NCI-H187 (cell line): ENCODE measurements at places on chromosomes 2 and 18.

DNA sequence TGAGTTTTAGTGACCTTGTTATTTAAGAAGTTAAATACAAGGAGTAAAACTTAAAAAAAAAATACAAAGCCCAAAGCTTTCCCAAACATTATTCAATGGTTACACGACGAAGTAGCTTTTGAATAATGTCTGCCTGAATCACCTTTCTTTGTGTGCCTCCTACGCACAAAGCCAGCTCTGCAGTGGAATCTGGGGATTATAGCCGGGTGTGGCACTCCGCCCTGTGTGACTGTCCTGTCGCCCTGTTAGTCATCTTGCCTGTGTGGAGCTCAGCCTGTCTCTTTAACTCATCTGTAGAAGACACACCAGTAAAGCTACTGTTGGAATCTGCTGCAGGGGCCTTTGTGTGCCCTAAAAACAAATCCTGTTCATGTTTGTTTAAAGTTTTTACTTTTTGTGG is 79.4 kb upstream of the TCF7L1 start:
- no peak for DNase-seq

DNA sequence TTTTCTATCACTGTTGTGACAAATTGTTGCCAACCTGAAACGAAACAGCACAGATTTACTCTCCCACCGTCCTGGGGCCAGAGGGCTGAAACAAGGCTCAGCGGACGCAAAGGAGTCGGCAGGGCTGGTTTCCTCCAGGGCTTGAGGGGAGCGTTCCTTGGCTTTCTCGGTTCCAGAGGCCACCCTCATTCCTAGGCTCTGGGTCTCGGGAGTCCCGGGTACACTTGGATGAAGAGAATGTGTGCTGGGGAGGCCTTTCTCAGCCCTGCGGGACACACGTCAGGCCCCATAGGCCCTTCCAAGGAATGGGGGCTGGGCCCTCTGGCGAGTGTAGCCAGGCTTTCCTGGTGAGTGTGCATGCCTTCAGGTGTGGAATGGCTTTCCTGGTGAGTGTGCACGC is 287.3 kb upstream of the HS6ST1 start:
- no peak for DNase-seq

GRCh38 chr18:39586741-39587140 is 2021.1 kb upstream of the CELF4 start:
- no peak for DNase-seq

- no peak for DNase-seq
Measured at GRCh38 chr2:197052356-197052755, 125.8 kb upstream of the PGAP1 start.

DNA sequence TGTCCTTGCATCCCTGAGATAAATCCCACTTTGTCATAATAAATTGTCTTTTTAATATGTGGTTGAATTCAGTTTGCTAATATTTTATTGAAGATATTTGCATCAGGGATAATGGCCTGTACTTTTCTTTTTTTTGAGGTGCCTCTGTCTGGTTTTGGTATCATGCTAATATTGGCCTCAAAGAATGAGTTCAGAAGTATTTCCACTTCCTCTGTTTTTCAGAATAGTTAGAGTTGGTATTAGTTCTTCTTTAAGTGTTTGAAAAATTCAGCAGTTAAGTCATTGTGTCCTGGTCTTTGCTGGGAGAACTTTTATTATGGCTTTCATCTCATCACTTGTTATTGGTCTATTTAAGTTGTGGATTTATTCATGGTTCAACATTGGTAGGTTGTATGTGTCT is 464.1 kb upstream of the CRIM1 start:
- DNase-seq, result no peak

DNA sequence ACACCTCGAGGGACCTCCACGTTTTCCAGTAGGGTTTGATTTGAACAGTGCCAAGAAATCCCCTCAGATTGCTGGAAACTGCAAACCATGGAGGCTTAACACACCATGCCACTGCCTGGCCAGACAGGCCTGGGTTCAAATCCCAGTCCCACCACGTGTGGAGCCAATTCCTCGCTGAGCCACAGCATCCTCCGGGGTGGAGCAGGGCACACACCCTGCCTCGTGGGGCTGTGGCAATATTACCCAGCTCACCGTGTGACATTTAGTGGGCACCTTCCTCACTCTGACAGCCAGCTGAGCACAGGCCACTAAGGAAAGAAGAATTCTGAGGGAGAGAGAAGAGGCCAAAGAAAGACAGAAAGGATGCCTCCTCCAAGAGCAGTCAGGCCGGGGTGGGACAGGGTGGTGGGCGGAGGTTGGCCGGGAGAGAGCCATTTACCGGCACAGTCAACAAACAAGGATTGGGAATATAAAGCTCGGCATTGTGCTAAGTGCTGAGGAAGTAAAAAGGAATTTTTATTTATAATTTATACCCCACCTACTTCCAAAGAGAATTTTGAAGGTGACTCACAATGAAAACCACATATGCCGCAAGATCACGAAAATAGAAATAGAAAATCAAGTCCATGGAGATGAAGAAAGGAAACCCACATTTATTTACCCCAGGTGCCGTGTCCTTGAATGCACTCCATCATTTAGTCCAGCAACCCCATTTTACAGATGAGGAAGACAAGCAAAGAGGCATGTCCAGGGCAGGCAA is 111.5 kb downstream of the MCFD2 start:
- no peak for DNase-seq

- DNase-seq, result peak; percentile 71
Measured at GRCh38 chr2:12543978-12544558, 172.7 kb upstream of the TRIB2 start.

DNA sequence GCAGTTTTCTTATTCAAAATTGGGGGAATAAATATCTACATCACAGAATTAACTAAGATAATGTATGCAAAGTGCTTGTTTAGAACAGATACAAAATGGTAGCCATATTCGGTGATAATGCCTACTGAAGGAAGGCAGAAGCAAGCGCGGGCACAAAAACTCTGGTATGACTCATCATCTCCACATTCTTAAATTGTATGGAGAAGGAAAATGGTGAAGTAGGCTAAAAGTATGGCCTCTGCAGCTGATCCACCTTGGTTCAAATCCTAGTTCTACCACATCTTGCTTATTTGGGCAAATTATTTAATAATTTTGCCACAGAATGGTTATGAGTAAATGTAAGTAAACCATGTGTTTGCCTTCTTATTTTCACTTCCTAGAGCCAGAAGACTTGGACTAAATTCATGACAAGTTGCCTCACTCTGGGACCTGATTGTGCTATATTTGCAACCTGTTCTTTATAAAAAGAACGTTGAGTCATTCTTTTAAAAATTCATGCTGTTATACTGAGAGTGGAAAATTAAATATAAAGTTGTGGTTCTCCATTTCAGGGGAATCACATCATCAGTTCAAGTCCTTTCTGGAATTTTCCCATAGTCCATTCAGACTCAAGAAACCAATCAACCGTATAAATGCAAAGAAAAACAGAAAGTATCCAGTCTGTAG is 9.0 kb upstream of the CDK15 start:
- DNase-seq, result no peak

- no peak for DNase-seq
Measured at GRCh38 chr2:188957646-188958045, 16.5 kb upstream of the COL3A1 start.

- DNase-seq, result no peak
Measured at GRCh38 chr18:12842459-12843380, 41.3 kb downstream of the PTPN2 start.

GRCh38 chr2:240319855-240320203 is 115.6 kb upstream of the GPC1 start:
- DNase-seq, result no peak

GRCh38 chr2:179985163-179985820 is 21.8 kb downstream of the CWC22 start:
- no peak for DNase-seq

DNA sequence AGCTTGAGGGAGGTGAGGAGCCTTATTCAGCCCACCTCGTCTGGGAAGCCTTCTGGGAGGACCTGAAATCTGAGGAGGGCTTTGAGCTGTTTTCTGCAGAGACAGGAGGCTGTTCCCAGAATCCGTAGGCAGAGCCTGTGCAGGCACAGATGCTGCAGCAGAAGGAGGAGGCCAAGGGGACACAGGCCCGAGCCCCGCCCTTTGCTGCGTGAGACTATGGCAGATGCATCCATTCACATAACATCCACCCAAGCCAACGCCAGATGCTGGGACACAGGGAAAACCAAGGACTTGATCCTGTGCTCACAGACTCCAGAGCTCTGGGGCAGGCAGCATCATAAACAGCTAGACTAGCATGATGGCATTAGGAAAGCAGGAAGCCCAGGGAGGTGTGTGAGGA is 98.2 kb downstream of the KCNF1 start:
- no peak for DNase-seq

DNA sequence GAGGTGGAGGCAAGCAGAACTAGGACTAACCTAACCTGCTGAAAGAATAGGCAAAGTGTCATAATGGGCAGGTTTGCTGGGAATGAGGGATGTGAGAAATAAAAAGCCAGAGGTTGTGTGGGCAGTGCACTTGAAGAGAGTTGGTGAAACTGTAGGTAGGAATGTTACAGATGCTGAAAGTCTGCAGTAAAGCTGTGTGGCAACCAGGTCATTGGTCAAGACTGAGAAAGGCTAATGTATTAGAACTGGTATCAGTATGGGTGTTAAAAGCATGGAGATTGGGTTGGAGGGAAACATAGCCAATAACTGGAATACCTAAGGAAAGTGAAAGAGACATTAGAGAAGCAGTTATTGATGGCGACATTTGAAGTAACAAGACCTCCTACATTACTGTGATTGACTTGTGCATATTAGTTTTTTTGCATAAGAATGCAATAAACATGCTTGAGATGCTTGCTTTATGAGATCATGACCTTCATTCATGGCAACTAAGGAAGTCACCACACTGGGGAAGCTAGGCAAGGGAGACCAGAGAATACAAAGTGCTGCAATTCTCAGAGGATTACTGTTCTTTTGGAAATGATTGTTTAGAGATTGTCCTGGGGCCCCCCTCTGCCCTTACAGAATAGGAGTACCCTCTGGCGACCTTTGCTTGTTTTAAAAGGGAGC is 11.8 kb downstream of the GULP1 start:
- DNase-seq, result no peak

DNA sequence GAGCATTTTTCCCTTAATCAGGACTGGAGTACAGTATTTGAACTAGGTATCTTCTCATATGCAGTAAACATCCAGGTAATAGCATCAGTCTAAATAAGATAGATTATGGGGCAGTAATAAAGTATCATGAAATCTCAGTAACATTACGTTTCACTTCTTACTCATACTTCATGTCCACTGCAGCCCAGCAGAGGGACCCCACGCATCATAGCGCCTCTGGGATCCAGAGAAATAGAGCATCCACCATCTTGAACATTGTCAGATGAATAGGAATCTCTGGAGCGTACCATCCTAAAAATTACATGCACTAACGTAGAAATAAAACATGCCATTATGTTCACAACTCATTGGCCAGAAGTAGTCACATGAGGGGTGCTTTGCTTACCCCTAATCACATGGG is 499.0 kb downstream of the CPS1 start:
- DNase-seq, result no peak

GRCh38 chr2:112121682-112122254 is 16.4 kb upstream of the FBLN7 start:
- no peak for DNase-seq

GRCh38 chr2:138794724-138795123 is 14.5 kb upstream of the NXPH2 start:
- DNase-seq, result no peak

GRCh38 chr2:46498681-46499080 is 19.3 kb downstream of the TMEM247 start:
- no peak for DNase-seq

DNA sequence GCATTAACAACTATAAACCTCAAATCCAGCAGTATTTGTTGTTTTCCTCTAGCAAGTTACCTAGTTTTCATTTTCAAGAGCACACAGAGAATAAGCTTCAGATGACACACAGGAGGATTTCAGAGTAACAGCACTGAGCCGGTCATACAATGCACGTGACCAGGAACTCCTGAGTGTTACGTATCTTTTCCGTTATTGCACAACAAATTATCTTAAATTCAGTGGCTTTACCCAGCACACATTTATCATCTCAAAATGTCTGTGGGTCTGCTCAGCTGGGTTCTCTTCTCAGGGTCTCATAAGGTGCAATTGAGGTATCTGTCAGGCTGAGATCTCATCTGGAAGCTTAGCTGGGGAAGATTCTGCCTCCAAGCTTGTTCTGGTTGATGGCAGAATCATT is 379.5 kb upstream of the KLHL29 start:
- DNase-seq, result no peak

GRCh38 chr18:43279015-43279744 is 1.9 kb upstream of the SYT4 start:
- no peak for DNase-seq

DNA sequence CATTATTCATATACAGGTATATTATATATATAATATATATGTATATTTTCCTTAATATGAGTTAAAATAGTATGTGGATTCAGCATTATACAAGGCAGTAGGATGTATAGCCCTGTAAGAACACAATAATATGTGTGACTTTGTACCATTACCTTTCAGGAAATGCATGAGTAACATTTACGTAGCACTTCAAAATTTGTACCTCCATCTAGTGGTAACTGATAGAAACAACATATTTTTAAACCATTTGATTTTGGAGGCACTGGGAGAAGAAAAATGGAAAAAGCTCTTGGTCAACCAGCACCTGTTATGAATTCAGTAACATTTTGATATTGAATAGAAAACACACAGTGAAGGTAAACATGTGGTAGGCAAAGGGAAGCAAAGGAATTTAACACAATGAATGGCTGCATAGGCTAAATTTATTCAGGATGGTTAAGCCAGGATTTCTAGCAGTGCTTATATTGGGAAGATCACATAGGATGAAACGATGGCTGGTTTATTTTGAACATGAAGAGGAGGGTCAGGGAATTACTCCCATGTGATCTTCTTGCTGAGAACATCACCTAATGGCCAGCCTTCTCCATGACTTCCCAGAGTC is 565.5 kb downstream of the CCDC85A start:
- peak; percentile 27 for DNase-seq

DNA sequence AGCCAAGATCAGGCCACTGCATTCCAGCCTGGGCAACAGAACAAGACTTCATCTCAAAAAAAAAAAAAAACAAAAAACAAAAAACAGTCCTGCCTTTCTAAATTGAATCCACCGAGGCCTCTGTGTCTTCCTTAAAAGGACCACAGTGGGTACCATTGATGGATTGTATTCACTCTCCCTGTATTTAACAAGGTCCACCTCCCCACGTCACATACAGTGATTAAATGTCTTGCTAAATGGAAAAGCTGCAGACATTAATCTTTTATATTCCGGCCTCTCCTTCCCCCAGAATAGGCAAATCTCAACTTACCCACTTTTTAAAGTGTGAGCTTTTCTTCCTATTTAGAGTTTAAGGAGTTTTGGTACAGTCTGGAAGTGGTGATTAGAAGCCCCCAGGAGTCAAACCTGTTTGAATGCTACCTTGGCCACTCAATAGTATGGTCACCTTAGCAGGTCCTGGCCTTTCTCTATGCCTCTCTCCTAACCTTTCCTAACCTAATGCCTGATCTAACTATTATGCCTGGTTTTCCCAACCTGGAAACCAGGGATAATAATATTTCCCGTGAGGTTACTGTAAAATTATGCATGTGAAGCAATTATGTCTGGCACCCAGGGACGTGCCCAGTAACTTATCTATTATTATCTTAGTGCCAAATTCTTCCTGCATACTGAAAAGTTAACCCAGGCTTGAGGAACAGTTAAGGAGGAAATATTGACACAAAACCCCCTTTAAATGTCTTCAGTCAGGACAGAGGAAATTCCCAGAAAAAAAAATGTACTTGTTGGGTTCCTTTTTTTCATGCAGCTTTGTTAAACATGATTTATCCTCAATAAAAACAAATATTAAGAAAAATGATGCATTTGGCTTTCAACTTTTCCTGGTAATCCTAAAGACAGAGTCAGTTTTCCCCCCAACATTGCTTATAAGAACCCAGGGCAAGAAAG is 3.1 kb downstream of the NFE2L2 start:
- no peak for DNase-seq

- DNase-seq, result no peak
Measured at GRCh38 chr2:26172871-26173775, at the start of gene GAREM2. Gene GAREM2, plus strand, starts transcription at chr2:26173088. Its CDS starts 133 bp downstream, at chr2:26173221.
